ENCODE measurements at places on chromosomes 16 and 17. TPM values are rescaled to one million over a fixed set of nuclear protein-coding genes. Genes with fewer than 3 reads are reported as not detected.

CD300LG gene
- not detected for total RNA-seq

HIGD1B gene
- total RNA-seq = not detected

KCNJ18 gene
- total RNA-seq = not detected

CLDN7 gene
- 2.0 TPM for total RNA-seq

CSF3 gene
- total RNA-seq = 0.97 TPM

CACNA1H gene
- 15.9 TPM for total RNA-seq

KRT9 gene
- total RNA-seq = not detected

ZG16 gene
- not detected for total RNA-seq

CA5A gene
- total RNA-seq = not detected

HSPB9 gene
- not detected for total RNA-seq

TMEM220 gene
- 4.9 TPM for total RNA-seq

GAS7 gene
- total RNA-seq = 0.25 TPM

RGS11 gene
- total RNA-seq = 3.4 TPM

TERB1 gene
- total RNA-seq = not detected

TBC1D3K gene
- not detected for total RNA-seq

NPIPB13 gene
- 3.2 TPM for total RNA-seq

SRCIN1 gene
- 2.3 TPM for total RNA-seq
